Mucosa of descending colon (tissue), 3 donors: ENCODE measurements at places on chromosomes 4 and X. TPM values are rescaled to one million over a fixed set of nuclear protein-coding genes. Genes with fewer than 3 reads are reported as not detected.
A peak's percentile ranks its signal among the peaks of the same experiment; 100 is the strongest.

DNA sequence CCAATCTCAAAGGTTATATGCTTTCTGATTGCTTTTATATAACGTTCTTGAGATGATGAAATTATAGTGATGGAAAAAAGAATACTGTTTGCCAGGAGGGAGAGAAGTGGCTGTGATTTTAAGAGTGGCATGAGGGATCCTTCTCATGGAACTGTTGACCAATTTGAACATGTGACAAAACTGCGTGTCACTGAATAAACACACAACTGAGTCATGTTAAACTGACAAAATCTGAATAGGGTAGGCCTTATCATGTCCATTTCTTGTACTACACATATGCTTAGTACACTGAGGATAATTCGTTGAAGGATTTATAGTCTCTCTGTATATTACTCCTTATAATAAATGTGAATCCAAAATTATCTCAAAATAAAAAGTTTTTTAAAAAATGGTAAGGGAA is 22.2 kb upstream of the HSPA4L start:
- DNase-seq, result no peak

DNA sequence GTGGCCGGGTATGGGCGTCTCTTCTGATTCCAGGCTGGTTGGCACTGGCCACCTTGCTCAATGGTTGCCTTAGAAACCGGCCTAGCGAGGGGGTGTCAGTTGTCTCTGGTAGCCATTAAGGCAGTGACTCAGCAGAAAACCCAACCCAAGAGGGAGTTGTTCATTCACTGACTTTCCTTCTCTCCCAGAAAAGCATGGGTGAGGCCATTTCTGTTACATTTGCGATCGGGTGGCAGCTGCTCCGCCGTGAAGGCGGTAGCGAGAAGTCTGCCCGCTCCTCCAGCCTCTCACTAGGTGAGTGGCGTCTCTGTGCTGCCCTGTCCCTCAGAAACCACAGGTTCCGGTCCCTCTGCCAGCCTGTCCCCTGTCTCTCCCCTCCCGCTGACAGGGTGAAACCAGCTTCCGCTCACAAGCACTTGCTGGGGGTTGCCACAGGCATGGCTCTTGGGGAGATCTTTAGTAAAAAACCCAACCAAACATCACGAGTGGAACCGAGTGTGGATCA is 17.4 kb downstream of the IRAK1 start:
- DNase-seq, result no peak

DNA sequence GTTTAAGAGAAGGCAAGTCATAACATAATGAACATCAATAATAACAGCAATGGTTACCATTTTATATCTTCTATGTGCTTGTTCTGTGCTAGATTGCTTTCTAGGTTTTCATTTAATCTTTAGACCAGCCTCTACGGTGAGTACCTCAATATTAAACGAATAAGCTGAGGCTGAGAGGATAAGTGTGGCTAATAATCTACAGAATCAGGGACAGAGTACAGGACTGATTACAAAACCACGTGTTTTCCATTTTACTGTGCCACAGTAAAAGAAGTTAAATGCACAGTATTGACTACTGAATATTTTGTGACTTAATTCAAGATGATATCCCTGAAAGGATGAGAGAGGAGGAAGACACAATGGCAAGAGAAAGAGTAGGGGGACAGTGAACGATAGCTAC is 56.3 kb downstream of the HUWE1 start:
- no peak for DNase-seq

DNA sequence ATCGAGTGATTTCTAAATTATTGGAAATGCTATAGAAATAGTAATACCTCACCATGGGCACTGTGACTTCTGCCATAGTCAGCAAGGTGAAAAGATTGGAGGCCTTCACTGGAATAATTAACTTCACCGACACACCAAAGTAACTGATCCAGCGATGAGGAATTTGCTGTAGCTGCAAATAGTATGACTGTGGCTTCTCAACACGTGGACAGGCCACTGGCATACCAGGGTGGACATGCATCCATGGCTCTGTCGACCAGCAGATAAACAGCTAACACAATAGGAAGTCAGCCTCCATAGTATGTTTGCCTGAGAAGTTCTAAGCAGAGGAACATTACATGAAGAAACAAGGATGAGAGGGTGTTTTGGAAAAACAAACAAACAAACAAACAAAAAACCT is 10.9 kb upstream of the FAT4 start:
- no peak for DNase-seq

DNA sequence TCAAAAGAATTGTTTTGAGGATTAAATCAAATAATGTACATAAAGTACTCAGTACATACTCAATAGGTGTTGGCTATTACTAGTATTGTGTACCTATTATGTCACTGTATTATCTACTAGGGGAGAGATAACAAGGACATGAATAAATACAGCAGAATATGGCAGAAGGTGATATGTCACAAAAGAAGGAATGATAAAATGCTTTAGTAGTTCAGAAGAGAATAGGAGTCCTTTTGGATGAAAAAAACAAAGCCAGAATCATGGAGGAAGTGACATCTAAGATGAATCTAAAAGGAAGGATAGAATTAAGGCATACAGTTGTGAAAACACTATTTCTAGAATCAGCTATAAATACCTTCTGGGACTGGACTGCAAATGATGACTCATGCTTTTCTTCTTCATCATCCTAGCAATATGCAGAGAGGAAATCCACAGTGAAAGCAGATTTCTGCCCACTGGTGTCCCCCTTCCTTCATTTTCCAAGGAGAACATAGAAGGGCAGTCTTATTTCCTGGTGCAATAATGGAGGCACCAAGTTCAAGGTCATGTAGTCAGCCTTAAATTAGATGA is 98.7 kb downstream of the GLUD2 start:
- DNase-seq, result no peak

DNA sequence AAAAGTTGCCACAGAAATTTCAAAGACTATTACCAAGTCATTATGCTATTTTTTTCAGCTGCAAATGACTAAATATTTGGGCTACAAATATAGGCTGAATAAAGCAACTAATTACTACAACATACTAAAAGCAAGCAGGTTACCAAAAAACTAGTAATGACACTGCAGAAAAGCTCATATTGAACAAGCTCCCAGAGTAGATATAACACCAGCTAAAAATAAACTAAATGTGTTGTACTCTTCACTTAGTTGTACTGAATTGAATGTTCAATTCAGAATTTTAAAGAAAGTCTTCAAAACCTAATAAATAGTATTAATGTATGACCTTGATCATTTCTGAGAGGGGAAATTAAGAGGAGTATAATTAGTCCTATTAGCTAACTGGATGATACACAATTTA is 12.0 kb downstream of the ATP8A1 start:
- DNase-seq, result no peak

DNA sequence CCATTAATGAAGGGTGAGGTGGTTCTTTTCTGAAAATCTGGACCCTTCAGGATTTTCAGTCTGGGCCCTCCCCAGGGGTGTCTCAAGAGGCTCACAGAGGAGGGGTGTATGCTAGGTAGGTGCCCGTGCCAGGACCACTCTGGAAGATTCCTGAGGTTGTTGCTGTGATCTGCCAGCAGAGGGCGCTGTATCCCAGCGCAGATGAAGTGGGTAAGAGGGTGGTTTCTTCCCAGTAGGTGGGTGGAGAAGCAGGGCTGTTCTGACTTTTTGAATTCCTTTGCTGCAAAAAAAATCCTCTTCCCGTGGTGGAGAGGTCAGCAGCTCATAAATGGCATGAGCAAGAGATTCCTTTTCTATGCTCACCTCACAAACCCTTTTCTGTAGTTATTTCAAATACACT is 51.1 kb downstream of the SCML1 start:
- DNase-seq, result peak; percentile 22

GRCh38 chr4:26837993-26838842 is 22.4 kb upstream of the STIM2 start:
- DNase-seq, result no peak

DNA sequence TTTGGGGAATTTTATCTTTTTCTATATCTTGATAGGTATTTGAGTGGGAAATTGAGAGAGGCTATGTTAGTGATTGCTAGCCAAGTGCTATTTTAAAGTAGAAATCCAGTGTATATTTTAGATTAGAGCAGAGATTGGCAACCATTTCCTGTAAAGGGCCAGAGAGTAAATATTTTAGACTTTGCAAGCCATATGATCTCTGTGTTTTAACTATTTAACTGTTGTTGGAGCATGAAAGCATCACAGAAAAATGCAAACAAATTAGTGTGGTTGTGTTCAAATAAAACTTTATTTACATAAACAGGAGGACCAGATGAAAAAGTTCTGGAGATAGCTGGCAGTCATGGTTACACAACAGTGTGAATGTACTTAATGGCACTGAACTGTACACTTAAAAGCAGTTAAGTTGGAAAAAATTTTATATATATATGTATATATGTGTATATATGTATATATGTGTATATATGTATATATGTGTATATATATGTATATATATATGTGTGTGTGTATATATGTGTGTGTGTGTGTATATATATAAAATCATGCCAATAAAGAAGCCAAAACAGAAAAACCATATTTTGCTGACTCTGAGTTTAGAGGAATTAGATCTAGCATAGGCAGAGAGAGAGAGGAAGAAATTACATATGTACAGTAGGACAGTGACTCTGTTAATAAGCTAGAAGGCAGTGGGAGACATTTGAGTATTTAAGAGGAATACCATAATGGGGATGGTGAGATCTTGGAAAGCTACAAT is 83.4 kb downstream of the TMEM164 start:
- no peak for DNase-seq

DNA sequence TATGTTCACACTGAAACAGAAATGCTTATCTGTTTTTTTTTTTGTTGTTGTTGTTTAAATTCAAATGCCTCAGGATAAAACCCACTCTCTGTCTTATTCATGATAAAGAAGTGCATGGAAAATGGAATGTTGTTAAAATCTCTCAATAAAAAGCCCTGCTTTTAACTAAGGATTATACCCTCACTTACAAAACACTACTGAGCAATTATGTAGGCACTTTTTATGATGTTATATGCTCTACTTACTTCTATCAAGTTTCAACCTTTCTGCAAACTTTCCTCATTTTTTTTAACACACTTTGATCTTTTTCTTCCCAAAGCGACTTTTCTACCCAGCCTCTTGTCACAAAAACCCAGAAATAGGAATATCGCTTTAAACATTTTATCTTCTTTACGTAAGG is 26.5 kb downstream of the SLIT2 start:
- no peak for DNase-seq

- DNase-seq, result no peak
Observed at GRCh38 chr4:169640261-169640870, 20.0 kb downstream of the CLCN3 start.

- no peak for DNase-seq
Observed at GRCh38 chr4:153137677-153138630, 66.3 kb upstream of the TRIM2 start.

DNA sequence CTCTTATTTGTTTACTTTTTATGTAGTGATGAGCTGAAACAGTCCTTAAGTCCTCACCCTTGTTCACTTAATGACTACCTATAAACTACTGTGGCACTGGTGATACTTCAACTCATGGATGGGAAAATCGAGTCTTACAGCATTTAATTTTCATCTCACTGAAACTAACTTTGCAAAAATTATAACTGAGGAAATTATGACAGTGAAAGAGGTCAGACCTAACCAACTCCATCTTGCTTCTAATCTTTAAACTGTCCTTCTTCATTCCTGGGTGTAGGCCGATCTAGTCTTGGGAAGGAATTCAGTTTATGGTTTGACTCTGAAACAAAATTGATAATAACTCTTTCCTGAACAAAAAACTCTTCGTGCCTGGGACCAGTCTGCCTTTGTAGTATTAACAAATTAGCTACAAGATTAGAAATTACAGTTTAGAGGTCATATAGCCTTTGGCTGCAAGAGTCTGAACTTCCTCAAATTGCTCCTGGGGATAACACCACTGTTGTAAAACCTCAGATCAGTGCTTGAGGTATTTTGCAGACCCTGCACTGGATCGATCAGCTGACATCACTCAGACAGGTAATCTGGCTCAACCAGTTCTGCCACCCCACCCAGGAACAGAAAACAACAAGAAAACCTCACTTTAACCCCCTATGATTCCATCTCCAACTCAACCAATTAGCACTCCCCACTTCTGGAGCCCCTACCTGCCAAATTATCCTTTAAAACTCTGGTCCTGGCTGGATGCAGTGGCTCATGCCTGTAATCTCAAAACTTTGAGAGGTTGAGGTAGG is 995.7 kb upstream of the PRKX start:
- no peak for DNase-seq

GRCh38 chrX:13059637-13060499 is 15.4 kb upstream of the FAM9C start:
- no peak for DNase-seq

DNA sequence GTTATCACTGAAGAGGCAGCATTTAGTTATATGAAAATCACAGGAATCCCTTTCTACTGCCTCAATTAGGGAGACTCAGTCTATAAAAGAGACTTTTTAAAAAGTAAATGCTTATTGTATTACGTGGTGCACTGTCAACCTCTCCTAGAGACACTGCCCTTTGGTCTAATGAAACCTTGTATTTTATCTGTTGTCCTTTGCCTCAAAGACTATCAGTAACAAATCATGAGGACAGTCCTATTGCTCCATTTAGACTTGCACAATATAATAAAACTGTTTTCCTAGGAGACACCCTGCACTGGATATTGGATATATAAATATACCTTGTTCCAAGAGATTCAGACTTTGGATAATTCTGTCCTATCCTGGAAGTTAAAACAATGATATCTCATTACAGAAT is 34.2 kb downstream of the VCX3A start:
- no peak for DNase-seq

DNA sequence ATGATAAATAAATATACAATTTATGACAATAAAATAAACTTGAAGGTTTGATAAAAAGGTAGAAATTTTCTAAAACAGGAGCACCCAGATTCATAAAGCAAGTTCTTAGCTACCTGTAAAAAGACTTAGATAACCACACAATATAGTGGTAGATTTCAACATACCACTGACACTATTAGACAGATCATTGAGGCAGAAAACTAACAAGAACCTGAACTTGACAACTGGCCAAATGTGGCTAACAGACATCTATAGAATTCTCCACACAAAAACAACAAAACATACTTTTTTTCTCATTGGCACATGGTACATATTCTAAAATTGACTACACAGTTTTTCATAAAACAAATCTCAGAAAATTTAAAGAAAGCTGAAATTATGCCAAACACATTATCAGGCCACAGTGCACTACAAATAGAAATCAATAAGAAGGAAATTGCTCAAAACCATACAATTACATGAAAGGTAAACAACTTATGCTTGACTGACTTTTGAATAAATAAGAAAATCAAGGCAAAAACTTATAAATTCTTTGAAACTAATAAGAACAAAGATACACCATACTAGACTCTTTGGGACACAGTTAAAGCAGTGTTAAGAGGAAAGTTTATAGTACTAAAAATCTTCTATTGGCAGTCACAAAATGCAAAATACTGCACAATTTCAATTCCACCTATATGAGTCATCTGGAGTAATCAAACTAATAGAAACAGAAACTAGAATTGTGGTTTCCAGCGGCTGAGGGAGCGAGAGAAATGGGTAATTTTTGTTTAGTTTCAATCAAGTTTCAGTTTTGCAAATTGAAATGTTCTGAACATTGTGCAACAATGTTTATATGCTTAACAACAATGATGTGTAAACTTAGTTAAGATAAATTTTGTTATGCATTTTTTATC is 925.6 kb downstream of the SH3BGRL start:
- DNase-seq, result no peak

GRCh38 chr4:27763830-27764525 is 903.3 kb downstream of the STIM2 start:
- DNase-seq, result no peak

- DNase-seq, result no peak
Observed at GRCh38 chrX:77597090-77597489, 149.9 kb downstream of the FGF16 start.

The GASK1B gene
- 10.3 TPM for total RNA-seq

The TRIM75 gene
- not detected for total RNA-seq

The CXorf49 gene
- total RNA-seq, result not detected

The MAGEA10 gene
- not detected for total RNA-seq

The TSR2 gene
- 36.4 TPM for total RNA-seq

The BEX5 gene
- 0.96 TPM for total RNA-seq

The SLC35A2 gene
- total RNA-seq, result 62.1 TPM
